ENCODE measurements at places on chromosomes 16 and 17. TPM values are rescaled to one million over a fixed set of nuclear protein-coding genes. Genes with fewer than 3 reads are reported as not detected.

Gene UMOD
- total RNA-seq = not detected

Gene SLC22A31
- total RNA-seq = 1.2 TPM

Gene CLEC18C
- not detected for total RNA-seq

Gene FAM171A2
- total RNA-seq = 2.5 TPM

Gene AFMID
- 38.7 TPM for total RNA-seq

Gene WDR81
- 33.1 TPM for total RNA-seq

Gene AP2B1
- 120 TPM for total RNA-seq

Gene MAP2K6
- total RNA-seq = 6.5 TPM

Gene GABARAP
- 781 TPM for total RNA-seq

Gene PIGQ
- 42.7 TPM for total RNA-seq

Gene DHRS7C
- not detected for total RNA-seq

Gene TBC1D3E
- not detected for total RNA-seq

Gene HOXB8
- 7.3 TPM for total RNA-seq

Gene LITAF
- total RNA-seq = 187 TPM

Gene KRT28
- not detected for total RNA-seq

Gene PRSS53
- total RNA-seq = 2.7 TPM

Gene TEX2
- total RNA-seq = 14.0 TPM

Gene ADAM11
- 2.0 TPM for total RNA-seq

Gene SLC47A2
- 0.12 TPM for total RNA-seq

Gene TMEM238L
- not detected for total RNA-seq

Gene CHST4
- 0.08 TPM for total RNA-seq

Gene CDH1
- 4.2 TPM for total RNA-seq

Gene GPR179
- not detected for total RNA-seq

Gene PRAC1
- not detected for total RNA-seq

Gene GP2
- not detected for total RNA-seq

Gene NAGS
- total RNA-seq = 1.4 TPM

Gene BCL6B
- total RNA-seq = not detected

Gene ARHGAP23
- 52.1 TPM for total RNA-seq

Gene CRHR1
- 0.07 TPM for total RNA-seq

Gene TBX6
- total RNA-seq = 0.31 TPM

Gene BTBD17
- total RNA-seq = not detected

Gene ARL2BP
- total RNA-seq = 73.1 TPM

Gene NOG
- 0.78 TPM for total RNA-seq

Gene CD79B
- total RNA-seq = 0.16 TPM

Gene CEMP1
- not detected for total RNA-seq

Gene HCRT
- total RNA-seq = not detected

Gene PDF
- total RNA-seq = 20.4 TPM

Gene DNAH17
- 0.98 TPM for total RNA-seq

Gene KRT17
- 0.83 TPM for total RNA-seq

Gene TBC1D3I
- 0.27 TPM for total RNA-seq

Gene MARVELD3
- total RNA-seq = 0.19 TPM

Gene KRT37
- not detected for total RNA-seq

Gene CX3CL1
- total RNA-seq = 0.12 TPM

Gene RNF40
- 84.3 TPM for total RNA-seq

Gene CBFA2T3
- 0.86 TPM for total RNA-seq

Gene USH1G
- 0.08 TPM for total RNA-seq

Gene RNF112
- total RNA-seq = 0.92 TPM

Gene CEP295NL
- total RNA-seq = 0.18 TPM

Gene KRT33B
- not detected for total RNA-seq

Gene CES5A
- not detected for total RNA-seq

Gene MYADML2
- not detected for total RNA-seq

Gene UTS2R
- total RNA-seq = not detected

Gene LPO
- total RNA-seq = not detected

Gene MYH13
- total RNA-seq = not detected

Data from A549 treated with Mapracorat at 1 μM for 4 hours (cell line).